CD14-positive monocyte (primary cell): ENCODE measurements at places on chromosomes 2 and 18.

DNA sequence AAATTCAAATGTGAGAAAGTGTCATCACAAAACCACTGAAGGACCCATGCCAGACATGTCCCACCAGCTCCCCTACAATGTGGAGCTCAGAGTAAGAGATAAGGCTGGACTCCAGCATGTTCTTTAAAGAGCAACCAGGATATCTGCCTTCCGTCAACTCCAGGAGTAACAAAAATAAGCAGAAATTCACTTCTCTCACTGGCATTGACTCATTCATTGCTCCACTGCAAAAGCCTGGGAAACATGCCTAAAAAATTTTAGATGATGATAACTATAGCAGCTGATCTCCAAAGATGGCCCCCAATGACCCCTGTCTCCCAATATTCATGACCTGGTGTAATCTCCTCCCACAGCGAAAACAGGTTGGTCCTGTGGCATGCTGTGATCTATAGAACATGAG is 314.5 kb downstream of the NCKAP5 start:
- DNase-seq: no peak

GRCh38 chr2:163558251-163559021 is 177.4 kb downstream of the FIGN start:
- DNase-seq: no peak

- DNase-seq: no peak
Measured at GRCh38 chr2:225814554-225814953, 415.0 kb downstream of the NYAP2 start.

DNA sequence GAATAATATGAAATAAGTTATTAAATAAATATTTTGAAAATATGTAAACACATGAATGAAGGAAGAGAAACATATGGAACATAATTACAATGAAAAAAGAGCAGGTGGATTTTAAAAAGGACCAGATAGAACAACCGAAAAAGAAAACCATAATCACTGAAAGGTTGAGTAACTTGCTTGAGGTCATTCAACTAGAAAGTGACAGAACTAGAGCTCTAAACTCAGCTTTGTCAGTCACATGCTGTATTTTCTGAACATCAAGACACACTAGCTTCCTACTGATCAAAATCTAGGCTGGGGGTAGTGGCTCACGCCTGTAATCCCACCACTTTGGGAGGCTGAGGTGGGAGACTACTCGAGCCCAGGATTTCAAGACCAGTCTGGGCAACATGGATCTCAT is 30.0 kb upstream of the ITGAV start:
- DNase-seq: no peak

DNA sequence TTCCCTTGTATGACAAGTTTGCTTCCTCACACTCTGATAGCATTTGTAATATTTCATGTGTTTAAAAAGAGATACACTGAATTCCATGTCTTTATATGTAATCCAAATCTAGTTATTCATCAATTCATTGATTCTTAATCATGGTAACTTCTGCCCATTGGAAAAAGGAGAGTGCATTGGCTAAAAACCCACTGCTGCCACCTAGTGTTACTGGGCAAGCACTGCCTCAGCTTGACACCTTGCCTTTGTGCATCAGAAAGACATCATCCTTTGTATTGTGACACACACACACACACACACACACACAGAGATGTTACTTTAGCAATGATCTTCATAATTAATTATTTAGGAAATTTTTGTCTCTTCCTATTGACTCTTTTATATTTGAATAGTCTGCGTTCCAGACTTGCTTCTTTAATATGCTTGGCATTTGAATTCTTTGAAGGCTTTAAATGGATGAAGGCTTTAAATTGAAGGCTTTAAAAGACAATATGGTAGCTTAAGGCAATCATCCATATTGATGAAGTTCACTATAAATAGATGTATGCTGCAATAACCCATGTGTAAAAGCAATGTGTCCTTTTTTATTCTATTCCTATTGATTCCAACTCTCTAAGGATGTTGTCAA is 414.2 kb upstream of the CHST9 start:
- no peak for DNase-seq

GRCh38 chr2:241254904-241255351 is 60.5 kb downstream of the HDLBP start:
- DNase-seq: no peak

- DNase-seq: no peak
Measured at GRCh38 chr2:226087505-226088365, 688.2 kb downstream of the NYAP2 start.

DNA sequence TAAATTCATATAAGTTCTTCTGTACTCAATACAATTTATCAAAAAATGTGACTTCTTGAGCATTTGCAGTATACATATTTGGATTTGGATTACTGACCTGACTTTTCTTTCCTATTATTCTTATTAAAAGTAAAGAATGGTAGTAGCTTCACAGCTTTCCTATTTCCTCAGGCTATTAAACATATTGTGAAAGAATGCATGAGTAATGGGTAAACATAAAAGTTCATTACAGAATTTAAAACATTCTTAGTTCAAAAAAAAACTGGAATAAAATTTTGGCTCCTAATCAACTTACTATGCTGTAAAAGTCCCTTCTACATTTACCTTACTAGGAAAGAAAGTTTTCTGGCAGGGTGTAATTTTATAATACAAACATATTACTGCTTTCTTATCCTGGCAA is 27.3 kb upstream of the C2orf66 start:
- no peak for DNase-seq

- DNase-seq: no peak
Measured at GRCh38 chr18:72458271-72458670, 85.9 kb downstream of the CBLN2 start.

DNA sequence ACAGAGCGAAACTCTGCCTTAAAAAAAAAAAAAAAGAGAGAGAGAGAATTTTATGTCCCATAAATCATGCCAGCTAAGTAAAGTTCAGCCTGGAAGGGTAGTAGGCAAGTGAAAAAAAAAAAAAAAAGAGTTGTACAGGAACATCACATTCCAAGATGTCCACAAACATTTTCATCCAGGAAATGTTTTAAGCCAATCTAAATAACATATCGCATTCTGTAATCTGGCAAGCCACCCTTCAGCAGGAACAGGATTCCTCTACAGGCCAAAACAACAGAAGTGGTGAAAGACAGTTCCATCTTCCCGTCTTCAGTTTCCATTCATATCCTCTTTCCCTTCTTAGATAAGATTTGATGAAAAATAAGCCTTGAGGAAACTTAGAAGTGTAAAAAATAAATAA is 1108.1 kb upstream of the DDX18 start:
- DNase-seq: no peak

GRCh38 chr2:71783215-71783614 is 329.9 kb downstream of the DYSF start:
- no peak for DNase-seq

DNA sequence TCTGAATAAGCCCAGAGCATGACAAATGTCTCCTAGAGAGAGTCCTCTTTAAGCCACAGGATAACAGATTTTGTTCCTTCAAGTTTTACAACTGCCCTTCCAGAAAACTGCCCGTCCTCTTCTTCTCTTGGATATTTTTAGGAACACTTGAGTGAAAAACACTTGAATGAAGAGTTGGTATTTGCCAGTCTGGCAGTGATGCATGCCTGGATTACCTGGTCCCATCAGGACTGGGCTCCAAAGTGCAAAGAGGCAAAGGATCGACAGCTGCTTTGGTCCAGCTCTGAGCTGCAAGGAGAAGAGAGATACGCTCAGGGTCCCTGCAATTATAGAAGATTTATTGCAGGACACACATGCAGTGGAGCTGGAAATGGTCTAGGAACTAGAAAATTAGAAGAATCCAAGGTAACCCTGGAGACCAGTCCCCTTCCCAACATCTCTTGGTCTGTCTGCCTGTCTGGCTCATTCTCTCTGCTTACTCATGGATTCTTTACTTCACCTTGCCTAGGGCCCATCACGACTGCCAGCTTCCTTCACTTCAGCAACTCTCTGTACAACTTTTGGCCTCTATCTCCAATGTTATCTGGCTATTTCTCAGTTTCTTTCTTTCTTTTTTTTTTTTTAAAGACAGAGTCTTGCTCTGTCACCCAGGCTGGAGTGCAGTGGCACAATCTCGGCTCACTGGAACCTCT is 112.1 kb upstream of the SIX2 start:
- no peak for DNase-seq

DNA sequence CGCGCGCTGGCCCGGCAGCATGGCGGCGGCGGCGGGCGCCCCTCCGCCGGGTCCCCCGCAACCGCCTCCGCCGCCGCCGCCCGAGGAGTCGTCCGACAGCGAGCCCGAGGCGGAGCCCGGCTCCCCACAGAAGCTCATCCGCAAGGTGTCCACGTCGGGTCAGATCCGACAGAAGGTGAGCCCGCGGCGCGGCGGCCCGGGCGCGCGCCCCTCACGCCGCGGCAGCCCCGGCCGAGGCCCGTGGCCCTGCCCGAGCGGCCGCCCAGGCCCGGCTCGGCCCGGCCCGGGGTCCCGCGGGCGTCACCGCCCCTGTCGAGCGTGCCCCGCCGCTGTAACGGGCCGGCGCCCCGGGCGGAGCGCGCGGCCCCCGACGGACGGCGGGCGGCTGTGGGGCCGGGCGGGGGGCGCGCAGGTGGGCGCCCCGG is 218 bp downstream of the DGKD start:
- DNase-seq: no peak

DNA sequence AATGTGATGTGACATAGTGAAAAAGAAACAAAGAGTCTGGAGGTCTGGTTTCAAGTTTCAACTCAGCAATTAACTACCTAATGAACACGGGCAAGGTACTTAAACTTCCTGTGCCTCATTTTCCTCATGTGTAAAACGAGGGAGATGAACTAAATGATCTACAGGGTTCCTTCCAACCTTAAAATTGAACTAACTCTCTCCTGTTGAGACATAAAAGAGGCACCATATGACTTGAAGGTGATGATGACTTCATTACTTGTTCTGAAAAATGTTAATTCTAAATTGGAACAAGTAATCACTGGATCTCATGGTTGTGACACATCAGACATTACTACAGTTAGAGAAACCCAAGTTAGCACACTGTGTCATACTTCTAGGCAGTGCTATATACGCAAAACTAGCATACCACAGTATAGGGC is 8.9 kb upstream of the REL start:
- no peak for DNase-seq

DNA sequence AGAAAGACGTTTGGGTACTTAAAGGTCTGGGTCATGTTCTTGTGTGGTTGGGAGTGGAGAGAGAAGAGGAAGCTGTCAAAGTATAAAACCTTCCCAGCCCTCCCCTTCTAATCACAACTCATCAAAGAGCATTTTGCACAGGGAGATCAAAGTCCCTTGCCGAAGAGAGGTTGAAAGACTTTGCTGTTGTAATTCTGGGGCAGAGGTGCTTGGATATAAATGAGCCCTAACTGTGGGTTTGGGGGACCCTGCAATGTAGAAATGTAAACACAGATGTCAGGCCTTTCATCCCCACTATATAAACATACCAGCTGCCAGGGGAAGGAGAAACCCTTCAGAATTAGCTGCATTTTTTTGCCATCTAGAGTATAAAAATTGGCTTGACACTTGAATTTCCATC is 182.1 kb downstream of the ETAA1 start:
- DNase-seq: no peak

- peak; percentile 8 for DNase-seq
Measured at GRCh38 chr2:84459944-84460429, 907 bp upstream of the SUCLG1 start.

DNA sequence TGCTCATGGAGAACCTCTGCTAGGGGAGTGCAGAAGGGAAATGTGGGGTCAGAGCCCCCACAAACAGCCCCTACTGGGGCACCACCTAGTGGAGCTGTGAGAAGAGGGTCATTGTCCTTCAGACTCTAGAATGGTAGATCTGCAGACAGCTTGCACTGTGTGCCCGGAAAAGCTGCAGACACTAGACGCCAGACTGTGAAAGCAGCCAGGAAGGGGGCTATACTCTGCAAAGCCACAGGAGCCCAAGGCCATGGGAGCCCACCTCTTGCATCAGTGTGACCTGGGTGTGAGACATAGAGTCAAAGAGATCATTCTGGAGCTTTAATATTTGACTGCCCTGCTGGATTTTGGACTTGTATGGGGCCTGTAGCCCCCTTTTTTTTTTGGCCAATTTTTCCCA is 60.9 kb downstream of the RPE start:
- DNase-seq: no peak

DNA sequence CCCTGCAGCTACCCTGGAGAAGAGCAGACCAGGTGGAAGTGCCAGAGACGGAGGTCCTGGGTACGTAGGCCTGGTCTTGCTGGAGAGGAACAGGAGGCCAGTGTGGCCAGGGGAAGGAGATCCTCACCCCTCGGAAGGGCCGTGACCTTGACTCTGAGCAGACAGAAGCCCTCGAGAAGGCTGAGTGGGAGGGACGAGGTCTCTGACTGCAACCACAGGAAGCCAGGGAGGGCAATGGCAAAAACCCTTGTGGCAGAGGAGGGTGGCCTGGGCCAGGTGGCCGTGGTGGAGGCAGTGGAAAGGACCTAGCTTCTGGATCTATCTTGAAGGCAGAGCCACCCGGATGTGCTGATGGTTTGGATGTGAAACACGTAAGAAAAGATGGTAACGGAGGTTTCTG is 28.1 kb downstream of the THAP4 start:
- no peak for DNase-seq

- DNase-seq: peak; percentile 48
Measured at GRCh38 chr2:197857476-197858107, 53.2 kb downstream of the PLCL1 start.

GRCh38 chr2:68743531-68743930 is 8.9 kb downstream of the ARHGAP25 start:
- DNase-seq: no peak

- DNase-seq: no peak
Measured at GRCh38 chr2:8548065-8548618, 133.7 kb upstream of the ID2 start.

DNA sequence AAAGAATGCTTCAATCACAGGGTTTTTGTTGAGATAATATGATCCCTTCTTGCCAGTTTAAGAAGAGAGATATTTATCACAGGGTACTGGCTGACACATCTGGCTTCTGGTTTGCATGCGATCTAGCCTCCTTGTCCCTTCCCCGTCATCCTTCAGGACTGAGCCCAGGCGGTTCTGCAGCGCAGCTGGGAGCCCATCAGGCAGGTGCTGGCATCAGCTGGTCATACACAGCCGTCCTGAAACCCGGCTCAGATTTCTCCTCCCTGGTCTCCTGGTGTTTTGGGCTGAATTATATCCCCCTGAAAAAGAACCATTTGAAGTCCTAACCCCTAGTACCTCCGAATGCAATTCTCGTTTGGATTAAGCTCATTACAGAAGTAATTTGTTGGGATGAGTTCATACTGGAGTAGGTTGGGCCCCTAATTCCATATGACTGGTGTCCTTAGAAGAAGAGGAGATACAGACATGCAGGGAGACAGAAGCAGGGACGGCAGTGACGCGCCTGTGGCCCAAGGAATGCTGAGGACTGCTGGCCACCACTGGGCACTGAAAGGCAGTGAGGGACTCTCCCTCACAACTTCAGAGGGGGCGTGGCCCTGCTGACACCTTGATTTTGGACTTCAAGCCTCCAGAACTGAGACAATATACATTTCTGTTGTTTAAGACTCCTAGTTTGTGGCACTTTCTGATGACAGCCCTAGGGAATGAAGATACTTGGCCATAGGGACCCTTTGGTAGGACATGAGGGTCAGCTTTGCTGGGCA is 83.9 kb upstream of the ODC1 start:
- no peak for DNase-seq

DNA sequence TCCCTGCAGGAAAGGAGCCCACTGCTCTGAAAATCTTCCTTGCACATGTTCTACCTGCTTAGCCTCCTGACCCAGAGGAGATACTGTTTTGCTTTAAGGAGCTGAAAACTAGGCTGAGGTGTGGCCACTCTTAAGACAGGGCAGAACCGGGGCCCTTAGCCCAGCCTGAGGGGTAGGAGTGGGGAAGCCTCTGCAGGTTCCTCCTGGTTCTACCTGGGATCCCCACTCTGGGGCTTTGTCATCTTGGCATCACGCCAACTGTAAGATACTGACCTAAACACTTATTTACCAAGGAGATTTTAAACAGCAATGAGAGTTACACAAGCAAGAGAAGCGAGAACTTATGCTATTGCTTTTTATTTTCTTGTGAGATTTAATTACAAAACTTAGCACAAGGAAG is 86.9 kb downstream of the KCTD1 start:
- no peak for DNase-seq
